ENCODE measurements at places on chromosomes 3 and 15.

DNA sequence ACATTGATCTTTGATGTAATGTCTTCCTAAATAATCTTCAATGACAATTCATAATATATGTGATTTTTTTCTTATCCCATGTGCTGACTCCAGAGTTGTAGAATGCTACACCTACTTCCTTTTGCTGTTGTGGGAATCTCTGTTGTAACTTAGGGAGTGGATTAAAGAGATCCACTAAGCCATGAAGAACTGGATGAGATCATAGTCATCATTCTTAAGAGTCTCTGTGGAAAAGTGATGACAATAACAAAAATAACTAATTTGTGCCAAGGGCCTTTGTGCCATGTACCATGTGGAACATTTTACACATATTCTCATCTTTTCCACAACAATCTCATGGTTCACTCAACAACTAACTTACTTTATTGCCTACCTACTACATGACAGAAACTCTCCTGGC, 162.9 kb upstream of the PDZRN3 start:
- no peak for DNase-seq

DNA sequence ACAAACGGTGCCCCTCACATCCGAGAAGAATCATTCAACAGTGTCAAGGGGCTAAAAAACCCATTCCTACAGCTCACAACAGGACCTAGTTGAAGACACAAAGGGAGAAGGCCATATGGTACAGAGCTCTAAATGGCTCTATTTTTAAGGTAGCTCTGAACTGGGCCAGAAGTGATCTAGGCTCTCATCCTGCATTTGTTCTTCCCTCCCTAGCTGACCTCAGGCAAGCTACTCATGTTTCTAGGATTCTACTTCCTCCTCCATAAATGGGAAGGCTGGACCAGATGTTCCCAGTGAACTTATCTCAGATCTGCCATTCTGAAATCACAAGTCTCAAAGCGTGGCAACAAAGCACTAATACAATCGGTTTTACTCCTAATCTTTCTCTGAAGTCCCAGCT, 62.3 kb downstream of the CPNE4 start:
- no peak for DNase-seq

DNA sequence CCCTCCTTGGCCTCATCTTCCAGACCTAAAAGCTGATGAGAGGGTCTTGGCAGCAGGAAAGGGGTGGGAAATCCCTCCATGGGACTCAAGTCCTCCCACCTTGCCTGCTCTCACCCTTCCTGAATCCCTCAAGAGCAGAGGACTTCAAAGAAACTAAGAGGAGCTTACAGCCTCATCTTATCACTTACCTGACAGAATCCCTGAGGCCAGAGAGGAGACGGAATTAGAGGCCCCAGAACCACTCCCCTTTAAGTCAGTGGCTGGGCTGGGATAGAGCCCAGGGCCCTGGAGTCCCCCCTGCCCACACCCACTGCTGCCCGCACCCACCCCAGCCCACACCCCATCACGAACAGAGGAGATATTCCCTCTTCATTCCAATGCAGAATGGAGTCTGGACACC, 15.2 kb downstream of the LOXL1 start:
- no peak for DNase-seq

GRCh38 chr3:167972502-167972901, 123.2 kb downstream of the GOLIM4 start:
- no peak for DNase-seq

GRCh38 chr3:119176778-119177177, 3.4 kb downstream of the UPK1B start:
- DNase-seq: no peak

- no peak for DNase-seq
Observed at GRCh38 chr15:52292780-52293392, 2.7 kb downstream of the MYO5C start.

GRCh38 chr3:122586773-122587485, 9.5 kb downstream of the PARP15 start:
- DNase-seq: no peak

DNA sequence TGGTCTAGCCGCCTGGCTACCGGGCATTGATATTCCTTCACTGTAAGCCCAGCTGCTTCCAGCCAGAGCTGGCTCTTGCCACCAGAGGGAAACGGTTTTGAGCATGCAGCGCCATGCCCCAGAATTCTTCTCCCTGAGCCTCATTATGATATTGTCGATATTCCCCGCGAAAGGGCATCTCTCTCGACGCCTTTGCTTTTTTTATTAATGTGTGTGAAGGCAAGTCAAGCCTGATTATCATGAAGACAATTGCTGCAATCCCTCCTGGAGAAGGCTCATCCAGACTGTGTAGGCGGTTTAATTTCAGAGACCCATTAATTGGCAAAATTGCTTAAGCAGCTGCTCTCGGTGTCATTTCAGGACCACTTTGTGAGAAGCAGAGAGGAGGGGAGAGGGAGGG, 321.2 kb upstream of the TLE3 start:
- DNase-seq: no peak

- no peak for DNase-seq
Observed at GRCh38 chr3:72050048-72050632, 265.2 kb upstream of the PROK2 start.

DNA sequence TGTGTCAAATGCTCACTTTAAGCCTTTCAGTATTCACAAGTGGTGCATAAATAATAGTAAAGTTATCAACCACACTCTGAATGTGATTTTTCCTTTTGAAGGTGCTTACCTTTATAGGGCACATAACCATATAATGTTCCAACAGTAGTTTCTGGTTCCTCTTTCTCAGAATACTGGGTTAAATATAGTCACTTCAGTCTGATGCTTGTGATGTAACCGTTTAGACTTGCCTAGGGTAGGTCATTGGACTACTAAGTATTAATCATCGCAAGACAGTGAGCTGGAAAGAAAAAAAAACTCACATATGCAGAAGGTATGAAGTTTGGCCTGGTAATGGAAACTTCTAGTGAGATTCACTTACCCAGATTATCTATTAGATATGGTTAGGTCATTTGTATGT, 1.9 kb downstream of the KBTBD8 start:
- peak; percentile 47 for DNase-seq

DNA sequence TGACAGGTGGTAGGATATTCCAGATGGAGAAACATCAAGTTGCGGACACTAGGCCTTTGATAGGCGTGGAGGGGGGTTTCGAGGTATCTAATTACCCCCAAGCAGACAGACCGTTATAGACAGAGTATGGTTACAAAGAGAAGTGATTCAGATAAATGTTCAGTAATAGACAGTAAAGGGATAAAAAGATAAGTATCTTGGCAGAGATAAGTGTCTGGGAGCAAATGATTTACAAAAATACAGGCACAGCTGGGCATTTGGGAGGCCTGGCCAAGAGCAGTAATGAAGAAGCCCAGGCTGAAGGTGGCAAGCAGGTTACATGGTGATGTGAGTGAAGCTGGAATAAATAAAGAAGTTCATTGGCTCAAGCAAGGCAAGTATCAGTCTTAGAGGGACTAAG, 659 bp upstream of the MYH15 start:
- DNase-seq: no peak

GRCh38 chr3:52533623-52534280, at the start of gene NT5DC2:
TSS of gene NT5DC2 (minus strand) at chr3:52533857. CDS start at chr3:52533737, 120 bp downstream.
- peak; percentile 93 for DNase-seq

DNA sequence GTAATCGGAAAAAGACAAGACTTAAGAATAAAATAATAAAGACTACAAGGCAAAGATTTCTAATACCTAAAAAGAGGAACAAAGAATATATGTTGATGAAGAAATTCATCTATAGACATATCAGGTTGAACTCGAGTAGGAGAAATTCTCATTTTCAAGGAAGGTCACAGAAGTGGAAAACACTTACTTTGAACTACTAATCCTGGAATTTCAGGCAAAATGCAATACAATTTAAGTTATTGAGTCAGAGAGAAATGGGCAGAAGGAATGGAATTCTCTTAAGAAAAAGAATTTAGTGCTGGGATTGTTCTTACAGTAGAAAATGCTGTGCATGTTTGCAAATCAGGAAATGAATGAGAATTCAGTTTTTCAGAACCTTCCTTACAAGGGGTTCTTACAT, 135.9 kb upstream of the TGFBR2 start:
- no peak for DNase-seq

DNA sequence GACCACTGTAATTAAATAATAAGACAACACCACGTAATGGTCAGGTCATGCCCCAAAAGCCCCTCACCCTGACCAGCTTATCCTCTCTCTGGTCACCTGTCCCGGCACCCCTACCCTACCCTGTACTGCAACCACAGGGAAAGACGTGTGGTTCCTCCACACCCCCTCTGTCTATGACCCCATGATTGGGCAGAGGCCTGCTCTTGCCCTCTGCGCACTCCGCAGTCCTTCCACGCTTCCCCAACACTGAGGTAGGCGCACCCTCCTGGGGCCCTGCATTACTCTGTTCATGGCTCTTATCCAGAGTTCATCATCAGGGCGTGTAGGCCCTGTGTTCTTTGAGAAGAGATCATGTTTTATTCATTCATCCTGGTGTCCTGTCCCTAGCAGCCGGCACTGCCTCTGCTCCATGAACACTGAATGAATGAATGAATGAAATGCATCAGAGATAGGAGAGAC, 33.8 kb downstream of the MGLL start:
- DNase-seq: no peak

DNA sequence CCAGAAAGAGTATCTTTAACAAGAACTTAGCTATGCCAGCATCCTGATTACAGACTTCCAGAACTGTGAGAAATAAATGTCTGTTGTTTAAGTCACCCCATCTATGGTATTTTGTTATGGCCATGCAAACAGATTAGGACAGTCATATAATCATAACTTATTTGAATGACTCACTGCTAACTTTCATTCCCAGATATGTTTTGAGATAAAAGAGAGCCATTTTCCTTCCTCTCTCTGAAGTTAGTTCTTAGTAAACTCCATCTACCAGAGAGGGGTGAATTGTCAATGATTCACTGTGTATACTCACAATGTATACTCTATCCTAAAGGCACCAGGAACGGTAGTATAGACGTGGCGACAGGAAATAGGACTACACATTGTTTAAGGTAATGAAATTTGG, 179.4 kb upstream of the DPH6 start:
- DNase-seq: no peak

- DNase-seq: no peak
Observed at GRCh38 chr3:132164469-132165092, 129.8 kb upstream of the CPNE4 start.

GRCh38 chr3:112817797-112818196, 28.9 kb downstream of the CD200R1L start:
- DNase-seq: no peak

DNA sequence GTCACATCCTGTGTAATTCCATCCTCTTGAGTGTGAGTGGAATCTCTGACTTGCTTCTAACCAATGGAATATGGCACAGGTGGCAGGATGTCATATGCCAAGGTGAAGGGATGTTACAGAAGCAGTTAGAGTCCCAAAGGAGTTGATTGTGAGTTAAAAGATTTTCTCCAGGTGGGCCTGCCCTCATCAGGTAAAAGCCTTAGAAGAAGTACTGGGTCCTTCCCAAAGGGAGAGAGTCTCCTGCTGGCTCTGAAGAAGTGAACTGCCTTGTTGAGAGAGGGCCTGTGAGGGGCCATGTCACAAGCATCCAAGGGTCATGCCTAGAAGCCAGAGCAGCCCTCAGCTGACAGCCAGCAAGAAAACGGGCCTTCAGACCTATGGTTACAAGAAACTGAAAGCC, 13.1 kb downstream of the CMTM7 start:
- no peak for DNase-seq

DNA sequence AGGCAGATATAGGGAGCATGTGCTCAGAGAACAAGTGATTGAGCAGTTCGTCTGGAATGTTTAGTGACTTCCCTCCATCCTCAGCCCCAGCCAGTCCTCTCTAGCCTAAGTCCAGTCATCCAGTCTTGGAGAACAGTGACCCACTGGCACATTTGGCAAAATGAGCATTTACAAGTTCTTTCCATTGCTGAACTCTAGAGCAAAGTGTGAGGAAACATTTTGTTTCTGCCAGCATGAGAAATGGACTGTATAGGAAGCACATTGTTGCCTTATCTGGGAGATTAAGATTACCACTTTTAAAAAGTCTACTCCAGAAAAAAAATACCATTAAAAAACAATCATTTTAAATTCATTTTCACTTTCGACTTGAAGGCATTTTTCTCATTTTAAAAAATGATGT, 353.6 kb downstream of the SHQ1 start:
- DNase-seq: no peak

- DNase-seq: no peak
Observed at GRCh38 chr3:122739172-122739571, 54.5 kb downstream of the HSPBAP1 start.

DNA sequence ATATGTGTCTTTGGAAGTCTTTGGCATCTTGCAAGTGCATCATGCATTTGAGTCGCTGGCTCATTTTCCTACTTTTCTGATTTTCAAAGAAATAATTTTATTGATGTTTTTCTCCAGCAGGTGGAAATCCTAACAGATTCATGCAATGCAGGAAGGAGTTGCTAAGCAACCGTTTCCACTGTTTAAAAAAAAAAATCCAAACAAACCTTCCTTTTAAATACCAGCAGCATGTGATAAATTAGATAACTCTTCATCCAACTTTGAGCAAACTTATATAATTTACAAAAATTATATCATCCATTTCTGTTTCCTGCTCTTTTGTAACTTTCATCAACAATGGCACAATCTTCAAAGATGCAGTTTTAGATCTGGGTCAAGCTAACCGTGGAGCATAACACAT, 364.1 kb downstream of the MFSD1 start:
- DNase-seq: no peak

GRCh38 chr3:142315083-142315482, 89.7 kb upstream of the GK5 start:
- DNase-seq: no peak

- DNase-seq: no peak
Observed at GRCh38 chr3:4323246-4324027, 20.3 kb downstream of the SETMAR start.

DNA sequence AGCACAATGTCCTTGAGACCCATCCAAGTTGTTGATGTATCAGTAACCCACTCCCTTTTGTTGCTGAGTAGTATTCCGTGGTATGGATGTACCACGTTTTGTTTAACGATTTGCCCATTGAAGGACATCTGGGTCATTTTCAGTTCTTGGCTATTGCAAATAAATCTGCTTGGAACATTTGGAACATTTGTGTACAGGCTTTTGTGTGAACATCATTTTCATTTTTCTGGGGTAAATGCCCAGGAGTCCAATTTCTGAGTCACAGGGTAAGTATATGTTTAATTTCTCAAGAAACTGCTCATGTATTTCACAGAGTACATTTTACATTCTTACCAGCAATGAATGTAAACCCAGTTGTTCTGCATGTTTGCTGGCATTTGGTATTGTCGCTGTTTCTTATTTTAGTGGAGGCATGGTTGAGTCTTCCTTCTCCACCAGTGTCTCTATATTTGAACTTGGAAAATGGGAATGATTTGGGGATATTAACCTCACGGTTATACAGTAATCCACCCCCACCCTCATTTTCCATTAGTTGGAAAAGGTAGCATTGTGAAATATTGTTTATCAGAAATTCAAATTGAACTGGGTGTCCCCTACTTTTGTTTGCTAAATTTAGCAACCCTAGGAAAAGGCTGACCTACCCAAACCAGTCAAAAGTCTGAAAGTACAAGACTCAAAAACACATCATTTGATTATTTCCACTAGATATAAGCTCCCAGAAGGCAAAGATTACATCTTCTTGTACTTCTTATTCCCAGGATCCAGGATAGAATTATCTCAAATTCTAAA, 30.8 kb downstream of the POMGNT2 start:
- no peak for DNase-seq

- DNase-seq: no peak
Observed at GRCh38 chr15:41727143-41727542, 47.1 kb upstream of the MAPKBP1 start.

GRCh38 chr3:46097691-46098241, 70.5 kb upstream of the XCR1 start:
- peak; percentile 45 for DNase-seq

Measured in GM10248 (cell line).